AG10803 (cell line): ENCODE measurements at places on chromosomes 5 and 9.

- DNase-seq: no peak
Measured at GRCh38 chr5:162256711-162257110, 189.1 kb downstream of the GABRG2 start.

- DNase-seq: peak; percentile 75
Measured at GRCh38 chr5:14727428-14727865, 62.9 kb downstream of the OTULIN start.

DNA sequence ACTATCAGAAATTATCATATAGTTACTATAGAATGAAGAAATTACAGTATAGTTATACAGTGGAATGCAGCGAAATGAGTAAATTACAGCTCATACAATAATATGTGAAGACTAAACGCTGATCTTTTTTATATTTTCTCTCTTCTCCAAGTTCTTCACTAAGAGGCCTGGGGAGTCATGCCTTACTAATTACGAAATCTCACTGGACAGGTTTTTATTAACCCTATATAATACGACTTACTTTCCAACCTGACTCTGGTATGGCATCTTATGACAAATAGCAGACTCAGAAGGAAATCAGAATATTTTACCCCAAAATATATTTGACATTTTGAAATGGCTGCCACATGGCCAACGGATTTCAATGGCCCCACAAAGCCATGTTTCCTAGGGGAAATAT lies 9.1 kb downstream of the CARNMT1 start:
- DNase-seq: no peak

- no peak for DNase-seq
Measured at GRCh38 chr5:125778791-125779190, 644.4 kb upstream of the GRAMD2B start.

DNA sequence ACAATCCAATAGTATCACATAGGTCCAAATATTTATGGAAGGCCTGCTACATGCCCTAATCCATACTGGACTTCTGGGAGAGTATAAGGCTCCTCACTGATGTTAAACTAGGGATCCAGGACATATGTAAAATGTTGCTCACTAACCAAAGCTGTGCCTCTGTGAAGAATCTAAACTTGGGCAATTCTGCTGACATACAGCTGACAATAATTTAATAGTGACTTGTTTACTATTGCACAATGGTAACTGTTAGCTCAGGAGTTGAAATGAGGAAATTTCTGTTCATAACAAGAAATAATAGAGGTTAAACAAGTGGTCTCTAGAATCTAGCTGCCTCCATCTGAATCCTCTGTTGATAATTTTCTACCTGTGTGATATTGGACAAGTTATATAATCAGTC lies 14.9 kb upstream of the CTXN3 start:
- no peak for DNase-seq

DNA sequence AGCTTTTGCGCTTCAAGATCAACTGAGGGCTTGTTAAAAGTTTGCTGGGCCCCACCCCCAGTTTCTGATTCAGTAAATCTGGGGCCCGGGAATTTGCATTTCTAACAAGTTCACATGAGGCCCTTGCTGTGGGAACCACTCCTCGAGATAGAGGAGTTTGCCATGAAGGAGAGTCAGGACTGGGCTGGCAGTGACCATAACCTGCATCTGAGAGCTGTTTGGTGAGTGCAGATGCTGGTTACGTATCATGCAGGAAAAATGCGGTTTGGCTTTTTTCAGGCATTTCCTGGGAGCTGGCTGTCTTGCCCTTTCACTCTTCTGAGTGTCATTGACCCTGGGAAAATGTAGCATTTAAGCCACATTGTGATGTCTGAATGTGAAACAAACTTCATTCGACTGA lies 9.4 kb upstream of the ANGPTL2 start:
- peak; percentile 88 for DNase-seq

DNA sequence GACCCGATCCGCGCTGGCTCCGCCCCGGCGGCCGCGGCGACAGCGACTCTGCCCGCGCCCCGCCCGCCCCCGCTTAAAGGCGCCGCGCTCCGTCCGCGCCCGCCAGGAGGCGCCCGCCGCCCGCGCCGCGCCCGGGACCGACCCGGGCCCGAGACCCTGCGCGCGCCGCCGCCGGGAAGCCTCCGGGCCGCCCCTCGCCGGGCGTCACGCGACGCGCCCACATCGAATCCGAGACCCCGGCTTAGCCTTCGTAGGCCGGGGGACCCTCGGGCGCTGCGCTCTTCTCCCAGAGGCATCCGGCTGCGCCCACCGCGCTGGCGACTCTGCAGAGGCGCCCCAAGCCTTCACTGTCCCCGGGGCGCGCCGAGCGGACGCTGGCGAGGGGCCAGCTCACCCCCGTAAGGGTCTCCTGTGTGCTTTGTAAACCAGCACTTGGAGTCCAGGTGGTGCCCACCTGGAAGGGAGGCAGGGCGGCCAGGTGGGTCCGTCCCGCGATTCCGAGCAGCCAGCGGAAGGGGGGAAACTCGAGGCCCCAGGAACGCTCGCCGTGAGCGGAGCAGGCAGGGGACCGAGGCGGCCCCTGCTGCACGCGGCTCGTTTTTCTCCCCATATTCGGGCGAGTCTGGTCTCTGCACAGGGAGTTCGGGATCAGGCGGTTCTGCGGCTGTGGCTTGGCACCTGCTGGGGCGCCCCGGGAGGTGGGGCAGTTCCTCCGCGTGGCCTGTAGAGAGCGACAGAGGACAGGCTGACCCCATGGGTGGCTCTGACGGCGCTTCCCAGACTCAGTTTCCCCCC lies 423 bp upstream of the ABCA2 start:
- peak; percentile 29 for DNase-seq

- no peak for DNase-seq
Measured at GRCh38 chr5:11407556-11408145, 496.6 kb downstream of the CTNND2 start.

DNA sequence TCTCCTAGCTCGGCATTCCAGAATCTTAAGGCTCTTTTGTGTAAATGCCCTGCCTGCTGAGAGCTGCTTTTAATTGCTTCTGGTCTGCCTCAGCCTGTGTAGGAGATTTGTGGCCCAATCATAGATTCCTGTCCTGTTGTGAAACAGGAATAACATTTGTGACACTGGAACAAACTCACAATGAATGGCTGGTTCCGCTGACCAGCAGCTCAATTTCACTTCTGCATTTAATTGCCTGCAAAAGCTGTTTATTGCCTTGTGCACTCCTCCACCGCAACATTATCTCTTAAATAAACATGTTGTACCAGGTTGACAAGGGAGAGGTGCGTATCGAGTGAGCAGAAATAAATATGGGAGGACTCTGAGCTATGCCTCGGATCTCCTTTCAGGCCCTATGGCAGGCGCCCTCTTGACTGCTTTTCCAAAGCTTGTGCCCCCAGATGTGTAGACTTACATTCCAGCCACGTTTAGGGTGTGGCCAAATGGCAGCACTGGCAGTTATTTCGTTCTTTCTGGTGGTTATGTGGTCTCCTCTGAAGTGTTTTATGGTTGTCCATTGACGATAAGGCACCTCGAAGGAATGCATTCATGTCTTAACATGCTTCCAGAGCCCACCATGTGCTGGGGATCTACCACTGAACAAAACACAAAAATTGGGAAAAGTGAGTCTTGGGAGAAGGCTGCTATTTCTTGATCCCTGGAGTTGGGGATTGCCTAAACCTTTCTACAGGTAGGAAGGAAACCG lies 58.1 kb downstream of the DMRT1 start:
- DNase-seq: no peak

- no peak for DNase-seq
Measured at GRCh38 chr9:132804576-132805295, 73.3 kb downstream of the AK8 start.

DNA sequence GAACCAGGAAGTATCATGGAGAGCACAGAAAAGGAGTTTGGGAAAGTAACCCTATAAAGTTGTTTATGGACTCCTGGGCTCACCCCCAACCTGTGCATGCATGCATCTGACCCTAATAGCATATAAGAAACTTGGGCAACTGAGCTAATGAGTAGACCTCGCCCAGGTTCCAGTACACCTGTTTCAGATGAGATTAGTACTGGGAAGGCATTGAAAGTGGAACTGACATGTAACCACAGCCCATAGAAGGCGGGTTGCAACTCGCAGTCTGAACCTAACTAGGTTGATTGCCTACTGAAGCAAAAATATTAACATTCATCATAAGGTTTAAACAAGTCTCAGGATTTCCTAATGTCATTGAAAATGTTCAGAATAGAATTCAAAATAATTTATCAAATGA lies 87.0 kb downstream of the WNK2 start:
- DNase-seq: no peak

DNA sequence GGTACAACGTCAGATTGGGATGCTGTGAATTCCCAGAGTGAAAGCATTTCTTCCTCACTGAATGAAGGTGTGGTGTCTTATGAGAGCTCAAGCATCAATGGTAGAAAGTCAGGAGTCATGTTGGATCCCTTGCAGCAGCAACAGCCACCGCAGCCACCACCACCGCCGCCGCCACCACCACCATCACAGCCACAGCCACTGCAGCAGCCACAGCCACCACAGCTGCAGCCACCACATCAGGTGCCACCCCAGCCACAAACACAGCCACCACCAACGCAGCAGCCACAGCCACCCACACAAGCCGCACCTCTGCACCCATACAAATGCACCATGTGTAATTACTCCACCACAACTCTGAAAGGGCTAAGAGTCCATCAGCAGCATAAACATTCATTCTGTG lies 62.4 kb downstream of the ZNF462 start:
- DNase-seq: no peak

GRCh38 chr5:116699332-116699731 lies 124.7 kb upstream of the SEMA6A start:
- no peak for DNase-seq

GRCh38 chr9:123642291-123643278 lies 286.6 kb downstream of the CRB2 start:
- DNase-seq: no peak

GRCh38 chr9:127598839-127599549 lies 13.1 kb upstream of the STXBP1 start:
- no peak for DNase-seq

DNA sequence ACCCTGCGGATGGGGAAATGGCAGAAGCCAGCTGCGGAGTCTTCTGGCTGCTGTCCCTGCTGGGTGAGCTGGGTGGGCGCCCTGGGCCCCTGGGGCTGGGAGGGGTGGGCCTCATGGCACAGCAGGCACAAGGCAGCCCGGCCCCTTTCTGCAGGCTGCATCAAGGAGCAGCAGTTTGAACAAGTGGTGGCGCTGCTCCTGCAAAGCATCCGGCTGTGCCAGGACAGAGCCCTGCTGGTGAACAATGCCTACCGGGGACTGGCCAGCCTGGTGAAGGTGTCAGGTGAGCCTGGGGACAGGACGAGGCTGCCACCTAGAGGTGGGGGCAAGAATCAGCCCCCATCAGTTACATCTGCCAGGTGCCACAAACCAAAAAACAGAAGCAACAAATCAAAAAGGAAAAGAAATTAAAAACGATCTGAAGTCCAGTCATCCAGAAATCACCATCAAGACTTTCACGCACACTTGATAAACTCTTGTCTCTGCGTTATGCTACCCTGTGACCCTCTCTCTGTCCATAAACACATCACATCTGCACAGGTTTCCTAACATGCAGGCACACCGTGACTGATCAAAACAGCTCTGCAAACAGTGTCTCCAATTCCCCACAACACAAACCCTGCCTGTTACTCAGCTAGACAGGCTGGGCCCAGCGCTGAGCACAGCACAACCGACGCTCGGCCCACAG lies 13.9 kb downstream of the REXO4 start:
- peak; percentile 20 for DNase-seq

DNA sequence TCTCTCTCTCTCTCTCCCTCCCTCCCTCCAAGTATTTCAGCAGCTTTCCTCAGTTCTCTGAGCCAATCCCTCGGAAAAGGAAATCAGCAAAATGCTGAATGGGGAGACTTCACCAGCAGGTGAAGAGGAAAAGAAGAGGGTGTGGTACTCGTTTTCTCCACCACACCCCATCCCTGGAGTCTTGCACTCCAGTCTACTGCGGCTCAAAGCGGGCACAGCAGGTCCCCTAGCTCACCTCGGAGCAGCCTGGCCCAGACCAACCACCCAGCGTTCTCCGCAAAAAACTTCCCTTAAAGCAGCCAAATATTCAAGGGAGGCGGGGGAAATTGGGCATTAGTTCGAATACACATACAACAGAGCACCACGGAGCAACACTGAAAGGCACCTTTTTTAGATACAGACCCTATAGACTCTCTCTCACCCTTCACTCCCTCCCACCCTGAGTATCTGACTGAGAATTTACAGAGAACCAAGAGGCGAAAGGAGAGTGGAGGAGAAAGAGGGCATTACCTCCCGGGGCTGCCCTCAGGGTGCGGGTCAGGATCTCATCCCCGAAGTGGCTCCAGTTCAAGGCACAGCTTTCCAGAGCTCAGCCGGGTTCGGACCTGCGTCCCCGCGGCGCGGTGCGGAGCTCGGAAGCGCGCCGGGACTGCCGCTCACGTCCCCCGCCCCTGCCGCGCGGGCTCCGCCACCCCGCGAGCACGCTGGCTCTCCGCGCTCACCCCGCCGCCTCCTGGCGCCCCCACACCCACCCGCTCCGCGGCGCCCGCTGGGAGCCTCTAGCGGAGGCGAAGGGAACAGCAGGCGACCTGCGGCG lies 1638.5 kb upstream of the C9orf72 start:
- DNase-seq: peak; percentile 0

DNA sequence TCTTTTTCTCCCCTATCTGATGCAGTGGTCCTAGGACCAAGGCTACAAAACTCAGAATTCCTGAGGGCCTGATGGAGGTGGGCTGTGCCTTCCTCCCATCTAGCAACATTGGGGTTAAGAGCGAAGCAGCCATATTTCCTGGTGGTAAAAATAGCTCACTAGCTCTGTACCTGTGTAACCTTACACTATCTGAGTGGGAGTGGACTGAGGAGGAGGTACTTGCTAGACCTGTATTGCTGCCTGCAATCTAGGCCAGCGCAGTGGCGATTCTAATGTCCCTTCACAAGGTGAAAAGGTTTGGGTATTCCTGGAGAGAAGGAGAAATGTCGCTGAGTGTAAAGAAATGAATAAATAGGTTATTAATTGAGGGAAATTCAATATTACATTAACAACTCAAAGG lies 80.2 kb upstream of the LIFR start:
- no peak for DNase-seq

GRCh38 chr5:133314086-133314485 lies 262.3 kb downstream of the HSPA4 start:
- no peak for DNase-seq

- no peak for DNase-seq
Measured at GRCh38 chr9:98416294-98417248, 161.1 kb upstream of the TBC1D2 start.

- DNase-seq: peak; percentile 99
Measured at GRCh38 chr5:32312595-32313332, at the start of gene MTMR12. TSS of gene MTMR12 (minus strand) at chr5:32312939. CDS start at chr5:32312838, 101 bp downstream.

DNA sequence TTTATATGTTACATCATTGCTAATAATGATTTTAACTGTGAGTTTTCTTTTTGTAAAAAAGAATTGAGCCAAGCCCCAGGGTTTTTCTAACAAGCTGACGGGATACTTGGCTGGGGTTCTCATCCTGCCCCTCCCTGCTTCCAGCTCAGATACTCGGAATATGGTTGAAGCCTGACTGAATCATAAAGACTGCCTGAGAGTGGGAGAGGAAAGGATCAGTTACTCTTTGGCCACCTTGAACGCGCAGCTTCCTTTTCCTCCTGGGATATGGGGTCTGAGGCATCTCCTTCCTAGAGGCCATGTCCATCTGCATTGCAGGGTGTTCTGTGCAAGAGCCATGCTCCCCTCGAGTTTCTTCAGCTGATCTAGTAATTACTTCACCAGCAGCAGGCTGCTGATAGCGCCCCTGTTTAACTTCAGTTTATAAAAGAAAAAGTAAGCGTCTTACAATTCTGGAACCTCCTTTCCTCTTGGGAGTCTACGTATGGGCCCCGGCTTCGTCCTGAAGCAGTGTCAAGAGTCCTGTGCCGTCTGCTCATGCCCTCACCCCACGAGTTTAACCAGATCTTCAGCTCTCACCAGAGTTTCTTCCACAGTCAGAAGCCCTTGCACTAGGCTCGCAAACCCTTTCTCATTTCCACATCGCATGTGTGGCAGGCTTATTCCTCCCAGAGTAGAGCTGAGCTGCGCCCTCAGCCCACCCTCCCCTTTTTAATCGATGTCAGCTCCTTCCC lies 130.0 kb downstream of the MVB12B start:
- DNase-seq: no peak
